ENCODE measurements at places on chromosomes 12 and 14.

DNA sequence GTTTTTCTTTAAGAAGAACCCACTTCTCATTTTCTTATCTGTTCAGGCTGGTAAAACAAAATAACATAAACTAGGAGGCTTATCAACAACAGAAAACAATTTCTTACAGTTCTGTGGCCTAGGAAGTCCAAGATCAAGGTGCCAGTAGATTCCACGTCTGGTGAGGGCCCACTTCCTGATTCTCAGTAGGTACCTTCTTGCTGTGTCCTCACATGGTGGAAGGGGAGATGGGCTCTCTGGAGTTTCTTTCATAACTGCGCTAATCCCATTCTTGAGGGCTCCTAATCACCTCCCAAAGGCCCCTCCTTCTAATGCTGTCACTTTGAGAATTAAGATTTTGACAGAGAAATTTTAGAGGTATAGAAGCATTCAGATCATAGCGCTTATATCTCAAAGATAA is 33.4 kb downstream of the TXNRD1 start:
- DNase-seq = no peak

- DNase-seq = no peak
Measured at GRCh38 chr14:57865403-57866198, at the start of gene SLC35F4. Gene SLC35F4, minus strand, starts transcription at chr14:57866092.

- no peak for DNase-seq
Measured at GRCh38 chr12:57225680-57226210, 3.8 kb upstream of the SHMT2 start.

GRCh38 chr12:28857369-28857768 is 291.7 kb upstream of the FAR2 start:
- DNase-seq = no peak

DNA sequence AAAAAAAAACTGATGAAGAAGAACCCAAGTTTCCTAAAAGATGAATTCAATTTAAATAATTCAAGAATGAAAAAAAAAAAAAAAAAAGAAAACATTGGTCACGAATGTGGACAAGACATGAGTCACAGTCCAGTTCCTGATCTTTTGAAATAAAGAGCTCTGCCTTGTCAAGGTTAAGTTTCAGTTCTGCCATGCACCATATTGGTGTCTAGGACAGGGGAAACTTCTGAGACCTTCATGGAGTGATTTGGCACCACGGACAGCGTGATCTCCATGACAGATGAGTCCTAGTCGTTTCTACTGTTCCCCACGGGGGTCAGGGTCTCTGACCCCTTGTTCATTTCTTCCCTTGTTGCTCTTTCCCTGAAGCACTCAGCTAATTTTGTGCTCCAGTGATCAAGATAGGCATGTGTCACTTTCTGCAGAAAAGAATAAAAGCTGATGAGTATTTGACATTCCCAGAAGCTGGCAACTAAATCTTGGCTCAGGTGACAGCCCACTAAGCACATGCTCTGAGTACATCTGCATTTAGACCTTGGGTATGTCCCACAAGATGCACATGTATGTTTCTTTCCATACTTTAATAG is 1159.7 kb downstream of the BCL11B start:
- DNase-seq = no peak

DNA sequence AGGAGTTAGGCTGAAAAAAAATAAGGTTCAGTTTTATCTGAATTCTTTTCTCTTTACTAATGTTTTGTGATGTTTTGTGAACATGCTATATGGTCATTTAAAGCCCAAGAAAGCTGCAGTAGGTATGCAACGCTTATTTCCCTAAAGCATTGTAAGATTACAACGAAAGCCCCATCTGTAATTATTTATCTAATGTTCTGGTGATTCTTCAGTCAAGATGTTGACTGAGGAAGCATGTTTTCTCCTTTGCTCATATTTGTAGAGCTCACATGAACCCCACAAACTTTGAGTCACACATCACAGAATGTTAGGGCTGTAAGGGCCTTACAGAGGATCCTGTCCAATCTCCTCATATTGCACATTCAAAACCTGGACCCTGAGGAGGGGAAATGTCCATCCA is 3.2 kb upstream of the TUBA1C start:
- peak; percentile 69 for DNase-seq

DNA sequence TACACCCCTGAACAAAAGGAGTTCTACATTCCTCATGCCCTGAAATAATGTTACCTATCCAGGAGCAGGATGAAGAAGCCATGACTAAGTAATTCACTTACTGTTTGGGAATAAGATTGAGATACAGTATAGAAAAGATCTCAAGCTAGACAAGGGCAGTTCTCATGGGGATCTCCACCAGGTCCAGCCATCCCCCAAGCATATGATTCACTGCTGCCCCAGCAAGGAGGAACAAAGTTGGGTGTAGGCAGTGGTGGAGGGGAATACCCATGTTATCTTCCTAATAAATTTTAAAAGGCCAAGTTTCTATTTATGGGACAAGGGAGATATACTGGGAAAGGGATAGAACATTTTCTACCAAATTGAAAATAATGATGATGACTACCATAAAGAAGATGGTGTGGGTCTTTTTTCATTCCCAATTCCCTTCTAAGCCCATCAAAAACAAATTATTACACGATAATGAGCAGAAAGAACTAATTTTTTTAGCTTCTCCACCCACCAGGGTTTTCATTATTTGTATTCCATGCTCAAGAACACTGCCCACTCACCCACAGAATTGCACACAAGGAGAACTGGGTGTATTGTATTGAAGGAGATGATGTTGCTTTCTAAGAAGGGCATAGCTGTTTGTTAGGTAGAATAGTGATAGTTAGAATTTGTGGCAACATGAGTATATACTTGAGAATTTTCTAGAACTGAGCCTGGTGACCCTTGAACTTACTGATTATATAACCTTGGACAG is 204.6 kb downstream of the BTG1 start:
- DNase-seq = no peak

GRCh38 chr12:59453475-59453874 is 142.4 kb upstream of the SLC16A7 start:
- peak; percentile 39 for DNase-seq

All from EL (cell line).